ENCODE measurements at places on chromosomes 7 and 10.
A peak's percentile ranks its signal among the peaks of the same experiment; 100 is the strongest.

DNA sequence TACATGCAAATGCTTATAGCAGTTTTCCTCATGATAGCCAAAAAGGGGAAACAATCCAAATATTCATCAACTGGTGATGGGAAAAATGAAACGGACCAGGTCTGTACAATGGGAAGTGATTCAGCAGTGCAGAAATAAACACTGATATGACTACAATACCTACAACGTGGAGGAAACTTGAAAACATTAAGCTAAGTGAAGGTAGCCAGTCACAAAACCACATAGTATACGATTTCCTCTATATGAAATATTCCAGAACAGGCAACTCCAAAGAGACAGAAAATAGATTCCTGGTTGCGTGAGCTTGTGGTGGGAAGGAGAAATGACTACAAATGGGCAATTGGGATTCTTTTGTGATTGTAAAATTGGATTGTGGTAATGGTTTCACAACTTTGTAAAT, 263.1 kb upstream of the PITRM1 start:
- H3K27me3 ChIP-seq: no peaks in the 10 kb centered on the region
- H3K4me1 ChIP-seq: no peaks in the 10 kb centered on the region
- H3K27ac ChIP-seq: no peak overlapping the region
- H3K4me3 ChIP-seq: no peak overlapping the region
- no peaks in the 10 kb centered on the region for H3K36me3 ChIP-seq

DNA sequence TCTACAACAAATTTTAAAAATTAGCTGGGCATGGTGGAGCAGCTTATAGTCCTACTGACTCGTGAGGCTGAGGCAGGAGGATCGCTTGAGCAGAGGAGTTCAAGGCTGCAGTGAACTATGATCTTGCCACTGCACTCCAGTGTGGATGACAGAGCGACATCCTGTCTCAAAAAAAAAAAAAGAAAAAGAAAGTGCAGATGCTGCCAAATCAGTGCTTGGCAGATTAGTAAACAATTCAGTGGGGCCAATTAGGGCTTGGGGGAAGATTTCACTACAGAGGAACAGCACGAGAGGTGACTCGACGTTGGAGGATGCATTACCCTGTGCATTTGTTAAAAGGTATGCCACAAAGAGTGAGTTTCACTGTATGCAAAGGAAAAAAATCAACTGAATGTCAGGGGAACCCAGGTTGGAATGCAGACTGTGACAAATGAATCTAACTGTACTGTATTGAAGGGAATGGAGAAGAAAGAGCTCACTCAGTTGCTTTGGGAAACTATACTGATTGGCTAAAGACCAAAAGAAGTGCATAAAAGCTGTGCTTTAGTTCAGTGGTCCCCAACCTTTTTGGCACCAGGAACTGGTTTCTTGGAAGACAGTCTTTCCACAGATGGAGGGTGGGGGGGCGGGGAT, 31.6 kb downstream of the GARIN1A start:
- DNase-seq: no peak
- no peak overlapping the region for H3K27ac ChIP-seq
- H3K4me1 ChIP-seq: no peaks in the 10 kb centered on the region
- no peaks in the 10 kb centered on the region for H3K27me3 ChIP-seq
- H3K4me3 ChIP-seq: no peak overlapping the region

DNA sequence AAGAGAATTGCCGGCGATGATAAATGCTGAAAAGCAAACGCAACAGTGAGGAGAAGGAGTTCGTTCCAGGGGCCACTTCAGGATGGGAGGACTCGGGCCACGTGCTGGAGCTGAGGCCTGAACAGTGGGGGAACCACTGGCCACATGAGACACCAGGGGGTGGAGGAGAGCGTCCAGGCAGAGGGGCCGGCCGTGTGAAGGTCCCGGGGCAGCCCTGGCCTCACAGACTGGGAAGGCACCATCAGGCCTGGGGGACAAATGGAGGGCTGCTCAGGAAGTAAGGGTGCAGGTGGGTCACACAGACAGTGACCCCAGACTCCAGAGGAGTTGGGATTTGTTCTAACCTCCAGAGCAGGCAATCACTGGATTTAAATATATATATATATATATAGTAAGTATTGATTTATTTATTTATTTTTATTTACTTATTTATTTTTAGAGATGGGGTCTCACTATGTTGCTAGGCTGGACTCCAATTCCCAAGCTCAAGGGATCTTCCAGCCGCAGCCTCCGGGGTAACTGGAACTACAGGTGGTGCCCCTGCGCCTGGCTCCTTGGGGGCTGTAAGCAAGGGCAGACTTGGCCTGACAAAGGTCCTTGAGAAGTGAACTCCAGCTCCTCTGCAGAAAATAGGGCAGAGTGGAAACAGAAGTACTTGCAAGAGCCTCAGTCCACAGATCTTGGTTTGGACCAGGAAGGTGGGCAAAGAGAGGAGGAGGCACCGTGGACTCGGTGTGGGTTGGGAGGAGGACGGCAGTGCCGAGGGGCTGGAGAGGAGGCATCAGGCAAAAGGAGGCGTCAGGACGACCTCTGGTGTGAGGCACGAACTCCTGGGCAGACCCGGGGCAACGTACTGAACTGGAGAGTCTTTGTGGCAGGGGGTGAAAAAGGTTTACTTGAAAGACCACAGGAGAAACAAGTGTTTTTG, 57.3 kb downstream of the TCERG1L start:
- no peaks in the 10 kb centered on the region for H3K27me3 ChIP-seq
- no peak overlapping the region for H3K27ac ChIP-seq
- H3K4me1 ChIP-seq: no peaks in the 10 kb centered on the region
- no peaks in the 10 kb centered on the region for H3K36me3 ChIP-seq
- no peak for DNase-seq
- H3K4me3 ChIP-seq: no peak overlapping the region

DNA sequence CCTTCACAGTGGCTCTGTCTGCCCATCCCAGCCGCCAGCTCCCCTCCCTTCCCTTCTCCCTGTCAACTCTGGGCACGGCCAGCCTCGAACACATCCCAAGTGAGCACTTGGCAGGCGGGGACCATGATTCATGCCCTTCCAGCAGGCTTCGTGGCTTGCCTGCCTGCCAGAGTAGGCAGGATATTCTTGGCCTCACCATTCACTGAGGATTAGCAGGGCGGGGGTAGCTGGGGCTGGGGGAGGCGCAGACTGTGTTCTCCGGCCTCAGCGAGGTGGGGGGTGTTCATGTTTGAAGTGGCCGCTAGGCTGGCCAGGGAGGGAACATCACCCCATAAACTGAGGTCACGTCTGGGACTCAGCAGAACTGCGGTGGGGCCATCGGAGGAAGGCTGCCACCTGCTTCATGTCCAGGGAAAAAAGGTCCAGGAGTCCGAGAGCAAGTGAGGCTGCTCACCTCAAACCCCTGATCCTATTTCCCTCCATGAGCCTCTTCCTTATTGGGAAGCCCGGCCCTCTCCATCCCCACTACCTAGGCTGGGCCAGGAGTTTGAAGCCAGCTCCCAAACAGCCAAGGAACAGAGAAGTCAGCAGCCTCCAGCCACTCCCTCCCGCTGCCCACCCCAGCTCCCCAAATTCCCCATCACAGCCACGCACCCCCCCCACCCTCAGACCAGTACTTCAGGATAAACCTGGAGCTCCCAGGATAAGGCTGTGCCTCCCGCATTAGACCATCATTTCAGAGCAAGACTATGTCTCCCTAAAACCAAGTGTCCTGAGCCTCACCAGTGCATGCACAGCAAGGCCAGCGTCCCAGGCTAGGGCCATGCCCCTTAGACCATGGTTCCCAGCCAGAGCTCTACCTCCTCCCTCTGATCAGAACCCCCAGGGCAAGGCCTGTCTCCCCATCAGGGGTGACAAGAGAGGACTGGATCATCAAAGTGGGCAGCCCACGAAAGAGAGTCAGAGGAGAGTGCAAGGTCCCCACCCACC, 42.8 kb upstream of the RABGEF1 start:
- no peaks in the 10 kb centered on the region for H3K27me3 ChIP-seq
- peaks cover 28% of the 10 kb centered on the region for H3K4me1 ChIP-seq
- peak overlapping the region; percentile 5 for H3K27ac ChIP-seq
- H3K36me3 ChIP-seq: no peaks in the 10 kb centered on the region
- no peak for DNase-seq

GRCh38 chr7:1787241-1787640, 117.2 kb downstream of the ELFN1 start:
- no peaks in the 10 kb centered on the region for H3K36me3 ChIP-seq
- H3K27ac ChIP-seq: no peak overlapping the region
- no peaks in the 10 kb centered on the region for H3K27me3 ChIP-seq

GRCh38 chr10:13440185-13441061, 88.4 kb downstream of the BEND7 start:
- peak overlapping the region; percentile 48 for H3K4me3 ChIP-seq
- no peaks in the 10 kb centered on the region for H3K36me3 ChIP-seq
- H3K27me3 ChIP-seq: no peaks in the 10 kb centered on the region

DNA sequence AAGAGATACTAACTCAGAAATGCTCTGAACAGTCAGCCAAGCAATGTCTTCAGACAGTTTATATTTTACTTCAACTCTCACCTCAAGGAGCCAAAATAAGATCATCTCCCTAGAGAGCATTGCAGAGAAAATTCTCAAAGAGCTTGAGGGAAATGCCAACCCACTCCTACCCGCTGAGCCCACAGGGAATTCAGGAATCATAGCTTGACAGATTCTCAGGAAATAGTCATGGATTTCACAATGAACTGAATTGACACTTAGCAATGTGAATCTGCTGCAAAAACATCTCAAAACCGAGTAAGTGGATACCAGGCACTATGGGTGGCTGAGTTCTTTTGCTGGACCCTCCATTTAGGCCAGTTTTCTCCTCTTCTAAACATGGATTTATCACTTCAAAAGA, 9.8 kb upstream of the PLAC9 start:
- H3K4me3 ChIP-seq: no peak overlapping the region
- H3K36me3 ChIP-seq: no peaks in the 10 kb centered on the region

- no peaks in the 10 kb centered on the region for H3K27me3 ChIP-seq
- H3K27ac ChIP-seq: no peak overlapping the region
- H3K4me3 ChIP-seq: no peak overlapping the region
- peaks cover 4% of the 10 kb centered on the region for H3K4me1 ChIP-seq
- DNase-seq: no peak
Observed at GRCh38 chr10:75043256-75044131, 68.0 kb upstream of the SAMD8 start.

- DNase-seq: no peak
- no peak overlapping the region for H3K27ac ChIP-seq
- peaks cover 20% of the 10 kb centered on the region for H3K4me1 ChIP-seq
- H3K36me3 ChIP-seq: no peaks in the 10 kb centered on the region
- H3K4me3 ChIP-seq: no peak overlapping the region
Observed at GRCh38 chr10:24483701-24484100, 240.0 kb downstream of the ARHGAP21 start.
